ENCODE measurements at places on chromosomes 3 and 15. TPM values are rescaled to one million over a fixed set of nuclear protein-coding genes. Genes with fewer than 3 reads are reported as not detected.

SEMA7A gene
- 11.4 TPM for total RNA-seq

DNAH1 gene
- 3.8 TPM for total RNA-seq

RASGRF1 gene
- total RNA-seq = 29.1 TPM

CALML4 gene
- 0.26 TPM for total RNA-seq

ISLR gene
- 0.31 TPM for total RNA-seq

PDE12 gene
- total RNA-seq = 11.2 TPM

Measured in myocyte (in vitro differentiated cells).